ENCODE measurements at places on chromosomes 2 and 18. TPM values are rescaled to one million over a fixed set of nuclear protein-coding genes. Genes with fewer than 3 reads are reported as not detected.

GRCh38 chr2:15636972-15637785, 45.5 kb downstream of the DDX1 start:
- DNase-seq, result peak; percentile 42

- DNase-seq, result no peak
Observed at GRCh38 chr2:12730265-12730664, 13.5 kb downstream of the TRIB2 start.

- no peak for DNase-seq
Observed at GRCh38 chr2:215998636-215999035, 14.7 kb downstream of the MREG start.

DPP10 gene
- total RNA-seq, result not detected

DNA sequence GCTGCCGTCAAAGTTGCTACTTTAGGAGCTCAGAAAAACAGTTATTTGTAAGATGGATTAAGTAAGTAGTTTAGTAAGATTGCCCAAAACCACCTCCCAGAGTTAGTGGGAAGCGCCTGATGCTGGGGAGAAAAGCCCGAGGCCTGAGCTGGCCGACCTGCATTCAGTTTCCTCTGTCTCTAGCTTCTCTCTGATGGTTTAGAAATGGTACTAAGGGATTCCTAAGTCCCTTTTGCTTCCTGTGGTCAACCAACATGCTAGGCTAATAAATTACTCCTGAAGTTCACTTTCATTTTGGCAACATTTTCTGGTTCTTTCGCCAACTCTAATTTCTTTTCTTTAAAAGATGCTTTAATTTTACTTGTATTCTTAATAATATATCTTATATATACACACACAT, 60.1 kb downstream of the ASAP2 start:
- DNase-seq, result no peak

ACADL gene
- not detected for total RNA-seq

- DNase-seq, result peak; percentile 18
Observed at GRCh38 chr18:79203017-79203605, 133.9 kb downstream of the ATP9B start.

DNA sequence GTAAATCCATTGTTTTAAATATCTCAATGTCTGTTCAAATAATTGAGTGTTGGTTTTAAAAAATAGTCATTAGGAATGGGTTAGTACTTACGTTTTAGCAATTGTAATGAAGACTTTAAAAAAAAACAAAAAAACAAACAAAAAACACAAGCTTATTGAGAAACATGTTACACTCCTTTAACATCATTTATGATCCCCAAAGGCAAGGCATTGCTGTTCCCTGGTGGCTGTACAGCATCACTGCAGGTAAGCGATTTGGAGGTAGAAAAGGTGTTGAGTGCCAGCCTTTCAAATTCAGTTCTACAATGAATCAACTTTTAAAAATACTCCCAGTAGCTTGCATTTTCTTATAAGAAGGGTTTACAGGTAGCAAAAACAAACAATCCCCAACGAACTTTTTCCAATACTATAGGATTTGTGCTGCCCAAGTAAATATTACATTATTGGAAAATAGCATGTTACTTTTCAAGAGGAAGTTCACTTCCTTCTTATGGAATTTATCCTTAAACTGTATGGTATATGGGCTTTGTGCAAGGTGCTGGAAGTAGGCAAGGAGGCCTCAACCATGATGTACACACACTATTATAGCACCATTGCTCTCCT, 27.5 kb downstream of the CNRIP1 start:
- DNase-seq, result peak; percentile 8

- no peak for DNase-seq
Observed at GRCh38 chr18:54904581-54904980, 54.7 kb downstream of the CCDC68 start.

- DNase-seq, result no peak
Observed at GRCh38 chr2:201219328-201220096, 36.6 kb downstream of the CASP10 start.

- no peak for DNase-seq
Observed at GRCh38 chr2:16644221-16644925, 21.3 kb downstream of the CYRIA start.

DNA sequence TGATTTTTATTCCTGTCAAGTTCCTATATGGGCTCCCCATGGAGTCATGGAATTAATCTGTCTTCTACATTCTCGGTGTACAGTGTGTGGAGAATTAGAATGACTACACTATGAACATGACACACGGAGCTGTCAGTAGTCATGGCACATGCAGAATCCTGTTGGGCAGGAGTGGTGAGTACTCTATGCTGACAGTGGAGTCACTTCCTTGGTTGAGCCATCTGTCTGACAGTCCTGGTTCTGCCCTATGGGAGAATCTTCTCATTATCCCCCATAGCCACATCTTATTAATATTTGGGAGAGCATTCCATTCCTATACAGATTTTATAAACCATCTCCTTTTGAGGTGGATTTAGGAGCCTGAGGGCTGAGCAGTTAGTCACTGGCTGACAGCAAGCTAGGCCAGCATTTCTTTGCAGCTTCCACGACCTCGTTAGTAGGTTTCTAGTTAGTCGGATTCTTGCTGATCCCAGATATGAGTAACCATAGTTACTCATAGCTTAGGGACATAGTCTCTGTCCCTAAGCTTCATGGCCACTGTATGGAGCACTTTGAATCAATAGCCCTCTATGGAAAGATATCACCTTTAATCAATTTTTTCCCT, 90.6 kb downstream of the MDH1 start:
- no peak for DNase-seq

LRRFIP1 gene
- total RNA-seq, result 169 TPM
